ENCODE measurements at places on chromosomes 11 and 22.

DNA sequence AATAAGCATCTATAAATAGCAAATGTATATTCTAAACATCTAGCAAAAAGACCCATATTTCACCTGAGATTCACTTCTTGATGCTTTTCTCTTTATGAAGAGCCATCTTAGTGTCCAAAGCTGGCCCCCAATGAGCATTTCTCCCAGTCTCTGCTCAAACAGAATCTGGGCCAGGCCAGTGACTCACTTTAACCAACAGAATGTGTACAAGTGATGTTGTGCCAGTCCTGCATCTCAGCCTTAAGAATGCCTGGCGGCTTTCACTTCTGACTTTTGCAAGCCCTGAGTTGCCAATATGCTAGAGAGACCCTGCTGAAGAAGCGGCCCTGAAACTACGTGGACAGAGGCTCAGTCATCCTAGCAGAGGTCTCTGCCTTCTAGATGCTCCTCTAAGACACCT lies 6.9 kb upstream of the COPB1 start:
- no peak for DNase-seq

- no peak for DNase-seq
Observed at GRCh38 chr22:42389143-42389542, 43.1 kb downstream of the NFAM1 start.

DNA sequence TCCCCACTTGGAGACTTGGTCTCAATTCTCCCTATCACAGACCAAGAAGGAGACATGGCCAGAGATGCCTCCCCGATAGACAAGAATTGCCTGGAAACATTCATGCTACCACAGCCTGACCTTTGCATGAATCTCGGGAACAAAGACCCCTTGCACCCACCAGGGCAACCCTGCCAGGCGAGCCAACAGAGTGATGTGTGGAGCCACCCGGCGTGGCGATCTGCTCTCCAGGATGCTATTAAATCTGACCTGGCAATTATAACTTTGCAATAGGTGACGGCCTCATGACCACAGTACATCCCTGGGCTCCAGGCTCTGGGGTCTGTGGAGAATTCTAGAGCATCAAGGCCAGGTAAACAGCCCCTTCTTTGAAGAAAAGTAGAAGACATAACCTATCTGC lies 31.1 kb upstream of the MN1 start:
- no peak for DNase-seq

DNA sequence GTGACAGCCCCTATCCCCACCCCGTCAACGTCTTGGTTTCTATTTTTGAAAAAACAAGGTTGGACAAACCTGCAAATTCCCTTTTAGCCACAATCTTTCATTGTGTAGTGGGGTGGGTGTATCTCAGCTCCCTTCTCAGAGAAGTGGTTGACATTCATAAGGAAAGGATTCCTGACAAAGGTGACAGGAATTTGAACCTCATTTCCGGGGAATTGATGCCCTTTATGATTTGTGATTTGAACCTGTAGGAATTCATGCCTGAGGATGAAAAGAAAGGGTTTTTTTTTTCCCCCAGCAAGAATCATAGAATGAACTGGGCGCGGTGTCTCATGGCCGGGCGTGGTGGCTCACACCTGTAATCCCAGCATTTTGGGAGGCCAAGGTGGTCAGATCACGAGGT lies 14.5 kb downstream of the YPEL4 start:
- no peak for DNase-seq

DNA sequence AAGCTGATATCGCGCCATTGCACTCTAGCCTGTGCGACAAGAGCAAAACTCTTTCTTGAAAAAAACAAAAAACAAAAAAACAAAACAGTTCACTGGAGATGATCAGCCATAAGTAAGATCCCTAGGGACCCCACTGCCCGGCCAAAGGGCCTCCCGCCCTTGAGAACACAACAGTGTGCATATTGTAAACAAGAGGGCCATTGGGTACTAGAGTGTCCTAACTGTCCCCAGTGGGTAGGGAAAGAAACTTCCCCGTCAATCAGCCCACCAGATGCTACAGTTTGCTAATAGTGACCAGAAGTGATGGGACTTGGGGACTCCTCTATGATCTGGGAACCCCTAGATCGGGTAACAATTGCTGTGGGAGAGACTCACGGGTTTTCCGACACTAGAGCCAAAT lies 3.7 kb upstream of the ACY3 start:
- no peak for DNase-seq
